Esophagus mucosa (tissue), 1 donor: ENCODE measurements at places on chromosomes 6 and 20.

DNA sequence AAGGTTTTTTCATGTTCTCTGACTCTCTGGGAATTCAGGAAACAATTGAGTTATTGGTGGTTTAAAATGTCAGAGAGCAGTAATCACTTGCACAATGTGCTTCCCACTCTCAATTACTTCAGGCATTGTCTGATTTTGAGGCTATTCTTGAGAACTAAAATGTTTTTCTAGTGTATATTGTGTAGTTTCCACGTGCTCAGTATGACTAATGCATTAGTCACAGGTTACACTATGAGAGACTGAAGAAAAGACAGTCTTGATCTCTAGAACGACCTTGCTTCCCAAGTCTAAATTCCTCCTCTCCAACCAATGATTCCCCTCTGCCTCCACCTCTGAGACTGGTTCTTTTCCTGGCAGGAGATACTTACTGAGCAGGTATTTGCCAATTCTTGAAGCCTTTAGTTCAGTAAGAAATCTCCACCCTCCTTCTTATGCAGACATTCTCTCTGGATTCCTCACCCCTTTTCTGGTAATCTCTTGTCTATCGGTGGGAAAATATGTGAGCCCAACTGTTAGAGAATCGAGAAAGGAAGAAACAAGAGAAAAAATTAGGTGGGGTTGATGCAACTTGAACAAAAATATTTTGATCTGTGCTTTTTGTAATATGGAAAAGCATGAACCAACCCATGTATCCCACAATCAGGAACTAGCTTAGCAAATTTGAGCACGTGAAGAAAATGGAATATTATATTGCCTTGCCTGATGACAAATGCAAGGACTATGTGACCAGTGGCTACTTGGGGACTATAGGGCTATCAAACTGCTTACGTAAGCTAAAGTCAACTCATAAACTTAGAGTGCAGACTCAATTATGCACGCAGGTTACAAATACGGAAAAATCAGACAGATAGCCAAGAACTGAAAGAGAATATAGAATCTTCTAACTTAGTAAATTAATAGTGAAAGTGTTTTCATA lies 61.1 kb upstream of the SLC22A16 start:
- peak; percentile 97 for ATAC-seq

DNA sequence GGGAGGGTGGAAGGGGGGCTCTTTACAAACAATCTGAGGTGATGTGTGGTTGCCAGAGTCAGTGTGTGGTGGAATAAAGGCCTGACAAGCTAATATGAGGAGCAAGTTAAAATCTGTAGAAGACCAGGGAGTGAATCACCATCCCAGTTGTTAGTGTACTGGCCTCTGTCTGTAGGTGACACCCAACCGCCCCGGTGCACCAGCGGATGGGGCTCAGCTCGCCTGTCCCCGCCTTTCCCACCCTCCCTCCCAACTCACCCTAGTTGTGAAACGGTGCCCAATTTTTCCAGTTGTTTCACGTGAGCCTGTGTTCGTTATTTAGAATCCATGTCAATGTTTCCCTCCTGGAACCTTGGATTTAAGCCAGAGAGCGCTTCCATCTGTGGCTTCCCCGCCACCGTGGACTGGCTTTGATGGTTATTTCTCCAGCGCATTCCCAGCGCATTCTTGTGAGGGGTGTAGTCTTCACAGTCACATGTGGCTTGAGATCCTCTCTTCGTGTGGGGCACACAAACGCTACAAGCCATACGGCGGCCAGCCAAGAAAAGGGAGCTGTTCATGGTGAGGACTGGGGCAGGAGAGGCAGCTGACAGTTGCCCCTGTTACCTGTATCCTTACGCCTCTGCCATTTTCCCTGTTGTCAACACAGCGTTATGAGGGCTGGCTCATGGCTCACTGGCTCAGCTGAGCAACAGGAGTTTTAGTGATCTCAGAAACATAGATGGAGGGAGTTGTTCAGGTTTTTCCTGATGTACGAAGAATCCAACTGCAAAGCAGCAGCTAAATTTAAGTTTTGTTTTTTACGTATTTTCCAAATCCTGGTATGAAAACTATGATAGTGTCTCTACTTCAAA lies 137.6 kb downstream of the ZDHHC14 start:
- ATAC-seq, result no peak

GRCh38 chr6:17656644-17657043 lies 50.1 kb downstream of the NUP153 start:
- ATAC-seq, result no peak

DNA sequence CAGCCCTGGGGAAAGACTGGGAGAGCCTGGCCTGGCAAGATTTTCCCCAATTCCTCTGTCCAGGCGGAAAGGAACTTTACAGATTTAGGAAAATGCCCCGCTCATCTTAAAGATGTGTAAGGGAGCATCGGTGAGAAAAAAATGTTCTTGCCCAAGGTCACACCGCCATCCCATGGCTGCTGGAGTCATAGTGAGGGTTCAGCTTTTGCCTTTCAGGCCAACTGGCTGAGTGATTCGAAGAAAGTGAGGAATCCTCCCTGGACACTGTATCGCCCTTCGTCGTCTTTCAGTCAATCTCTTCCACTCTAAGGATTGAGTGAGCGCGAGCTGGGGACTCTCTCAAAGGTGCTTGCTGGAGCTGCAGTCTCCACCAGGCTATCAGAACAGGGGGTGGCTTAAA lies 1.4 kb downstream of the WFDC2 start:
- peak; percentile 7 for ATAC-seq

- ATAC-seq, result no peak
Observed at GRCh38 chr6:155419161-155419560, 36.5 kb downstream of the NOX3 start.

- ATAC-seq, result no peak
Observed at GRCh38 chr6:43215066-43215465, 14.2 kb downstream of the DNPH1 start.

- ATAC-seq, result peak; percentile 22
Observed at GRCh38 chr20:63977739-63978276, 1.6 kb downstream of the SAMD10 start.

GRCh38 chr6:76631622-76632021 lies 559.2 kb upstream of the IMPG1 start:
- ATAC-seq, result no peak

GRCh38 chr6:13846841-13847240 lies 32.5 kb upstream of the MCUR1 start:
- no peak for ATAC-seq

DNA sequence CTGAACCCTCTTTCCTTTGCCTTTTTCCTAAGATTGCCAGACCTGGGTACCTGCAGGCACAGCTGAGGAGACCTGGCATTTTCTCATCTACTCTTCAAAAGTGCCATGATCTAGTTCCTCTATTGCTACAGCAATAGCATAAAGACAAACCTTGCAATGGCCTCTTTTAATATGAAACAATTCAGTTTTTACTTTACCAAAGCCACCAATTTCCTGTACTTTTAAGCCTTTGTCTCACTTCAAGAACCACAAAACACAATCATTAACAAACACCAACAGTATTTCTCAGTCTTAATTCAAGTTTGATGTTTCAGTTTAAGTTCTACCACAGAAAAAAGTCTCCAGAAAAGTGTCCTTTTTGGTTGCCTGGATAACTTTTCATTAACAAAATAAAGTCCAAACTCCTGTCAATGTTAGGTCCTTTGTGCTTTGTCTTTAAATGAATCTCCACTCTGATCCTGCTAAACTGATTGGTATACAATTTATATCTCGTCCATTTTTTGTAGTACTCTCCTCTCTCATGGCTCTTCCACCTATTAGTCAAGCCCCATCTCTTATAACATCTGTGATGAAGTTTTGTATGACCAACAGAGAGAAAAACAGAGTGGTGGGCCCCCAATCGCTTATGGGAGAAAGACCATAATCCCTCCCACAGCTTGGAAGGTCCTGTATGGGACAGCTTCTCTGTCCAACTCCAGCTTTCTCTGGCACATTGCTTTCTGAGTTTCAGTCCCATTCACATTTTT lies 50.5 kb upstream of the THEMIS start:
- no peak for ATAC-seq

GRCh38 chr20:60559462-60559861 lies 601.2 kb downstream of the CDH26 start:
- no peak for ATAC-seq

- no peak for ATAC-seq
Observed at GRCh38 chr6:168047841-168048723, 30.9 kb downstream of the FRMD1 start.
